Stimulated activated CD8-positive, alpha-beta memory T cell treated with anti-CD3 and anti-CD28 coated beads, Interleukin-15, amount 100 ng/mL, for 1 hour (primary cell): ENCODE measurements at places on chromosomes 1 and 21.

DNA sequence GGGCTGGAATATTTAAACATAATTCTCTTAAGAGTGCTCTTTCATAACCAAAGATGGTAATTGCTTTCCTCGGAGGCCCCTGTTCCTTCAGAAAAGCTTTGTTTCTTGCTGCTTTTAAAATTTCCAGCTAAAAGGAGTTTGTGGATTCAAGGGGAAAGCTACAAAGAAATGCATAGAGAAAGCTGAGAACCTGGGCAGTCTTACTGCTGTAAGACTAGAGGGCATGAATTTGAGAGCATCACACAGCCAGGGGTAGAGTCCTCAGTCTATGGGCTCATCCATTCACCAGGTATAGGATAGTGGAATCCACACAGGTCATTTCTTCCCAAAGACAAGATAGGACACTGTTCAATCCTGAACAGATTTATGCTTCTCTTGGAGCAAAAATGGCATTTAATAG, 186.3 kb upstream of the PLD5 start:
- no peak for DNase-seq

DNA sequence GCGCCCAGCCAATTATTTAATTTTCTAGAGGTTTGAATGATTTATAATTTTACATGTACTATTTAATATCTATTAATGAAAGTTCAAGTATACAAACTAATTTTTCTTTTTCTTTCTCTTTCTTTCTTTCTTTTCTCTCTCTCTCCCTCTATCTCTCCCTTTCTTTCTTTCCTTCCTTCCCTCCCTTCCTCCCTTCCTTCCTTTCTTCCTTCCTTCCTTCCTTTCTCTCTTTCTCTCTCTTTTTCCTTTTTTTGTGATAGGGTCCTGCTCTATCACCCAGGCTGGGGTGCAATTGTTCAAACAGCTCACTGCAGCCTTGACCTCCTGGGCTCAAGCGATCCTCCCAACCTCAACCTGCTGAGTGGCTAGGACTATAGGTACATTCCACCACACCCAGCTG, 16.1 kb upstream of the KIF14 start:
- DNase-seq, result no peak

- DNase-seq, result no peak
These were observed 25.4 kb upstream of the CGN start for GRCh38 chr1:151485685-151486255.

DNA sequence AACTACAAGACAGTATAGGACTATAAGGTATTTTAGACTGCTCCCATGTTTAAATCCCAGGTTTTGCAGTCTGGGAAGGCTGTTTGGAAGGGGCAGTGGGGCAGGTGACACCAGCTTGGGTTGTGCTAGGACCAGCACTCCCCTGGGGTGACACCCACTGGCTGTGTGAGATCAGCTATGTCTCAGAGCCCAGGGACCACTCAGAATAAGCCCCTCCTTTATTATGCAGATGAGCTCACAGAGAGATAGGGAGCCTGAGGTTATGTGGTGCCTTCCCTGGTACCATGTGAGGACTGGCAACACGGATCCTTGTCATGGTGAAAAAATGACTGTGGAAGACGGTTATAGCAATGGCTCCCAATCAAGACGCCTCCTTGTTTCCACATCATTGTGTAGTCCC, 71.0 kb downstream of the NENF start:
- no peak for DNase-seq

DNA sequence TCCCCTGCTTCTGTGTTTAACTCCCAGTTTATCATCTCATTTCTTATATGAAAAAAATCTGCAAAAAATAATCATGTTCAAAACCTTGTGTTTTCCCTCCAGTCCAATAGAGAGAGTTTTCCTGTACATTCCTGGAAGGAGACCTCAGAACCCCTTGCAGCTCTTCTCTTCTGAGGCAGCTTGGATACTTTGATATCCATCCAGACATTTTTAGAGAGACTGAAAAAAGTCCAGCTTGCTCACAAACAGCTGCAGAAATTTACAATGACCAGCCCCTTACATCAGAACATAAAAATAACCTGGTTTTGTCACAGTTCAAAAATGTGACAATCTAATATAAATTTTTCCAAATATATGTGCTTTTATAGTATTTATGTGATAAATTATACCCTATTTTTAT, 73.3 kb upstream of the C1orf115 start:
- DNase-seq, result no peak

DNA sequence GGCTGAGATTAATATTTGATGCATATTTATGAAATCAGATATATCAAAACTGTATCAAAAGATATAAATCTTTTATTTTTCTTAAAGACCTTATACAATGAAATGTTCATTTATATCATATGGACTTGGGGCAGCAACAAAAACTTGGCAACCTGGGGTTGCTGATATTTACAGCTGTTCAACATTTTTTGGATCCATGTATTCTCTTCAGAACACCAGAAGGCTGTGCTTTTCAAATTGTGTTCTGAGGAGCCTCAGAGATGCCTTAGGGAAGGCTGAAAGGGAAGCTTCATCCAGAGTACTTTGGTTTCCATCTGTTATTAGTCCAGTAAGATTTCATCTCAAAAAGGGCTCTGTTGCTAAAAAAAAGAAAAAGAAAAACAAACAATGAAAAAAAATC, 94.8 kb downstream of the DISC1 start:
- no peak for DNase-seq

GRCh38 chr1:210231846-210232510, 618 bp upstream of the SERTAD4 start:
- no peak for DNase-seq

GRCh38 chr1:154466921-154467417, 35.0 kb upstream of the TDRD10 start:
- DNase-seq, result no peak

DNA sequence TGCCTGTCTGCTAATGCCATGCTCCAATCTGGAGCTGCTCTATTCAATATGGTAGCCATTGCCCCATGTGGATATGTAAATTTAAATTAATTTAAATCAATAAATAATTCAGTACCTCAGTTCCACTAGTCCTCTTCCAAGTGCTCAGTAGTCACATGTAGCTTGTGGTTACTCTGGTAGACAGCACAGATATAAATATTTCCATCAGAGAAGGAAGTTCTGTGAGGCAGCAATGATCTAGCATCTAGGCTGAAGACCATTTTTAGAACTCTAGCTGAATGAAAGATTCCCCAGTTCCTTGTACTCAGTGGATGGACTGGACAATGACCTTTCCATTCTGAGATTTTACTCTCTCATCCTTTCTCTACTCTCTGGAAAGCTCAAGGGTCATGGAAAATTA, 25.8 kb upstream of the CAPZB start:
- no peak for DNase-seq

DNA sequence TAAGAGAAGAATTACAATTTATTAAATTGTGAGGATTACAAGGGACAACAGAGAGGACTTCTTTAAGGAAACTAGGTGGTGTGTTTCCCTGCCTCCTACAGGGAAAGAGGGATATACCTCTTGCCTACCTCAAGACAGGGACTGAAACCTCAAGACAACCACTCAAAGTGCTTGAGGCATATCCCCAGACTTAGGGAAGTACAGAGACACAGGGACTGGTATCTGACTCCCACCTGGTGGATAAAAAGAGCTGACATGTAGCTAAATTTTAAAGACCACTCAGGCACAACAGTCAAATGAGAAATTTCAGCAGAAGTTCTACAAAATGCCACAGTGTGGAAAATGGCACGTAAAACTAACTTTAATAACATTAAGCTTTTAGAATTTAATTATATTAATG, 21.3 kb downstream of the DENND2C start:
- DNase-seq, result no peak

GRCh38 chr1:243968413-243968812, 82.7 kb upstream of the ZBTB18 start:
- no peak for DNase-seq

DNA sequence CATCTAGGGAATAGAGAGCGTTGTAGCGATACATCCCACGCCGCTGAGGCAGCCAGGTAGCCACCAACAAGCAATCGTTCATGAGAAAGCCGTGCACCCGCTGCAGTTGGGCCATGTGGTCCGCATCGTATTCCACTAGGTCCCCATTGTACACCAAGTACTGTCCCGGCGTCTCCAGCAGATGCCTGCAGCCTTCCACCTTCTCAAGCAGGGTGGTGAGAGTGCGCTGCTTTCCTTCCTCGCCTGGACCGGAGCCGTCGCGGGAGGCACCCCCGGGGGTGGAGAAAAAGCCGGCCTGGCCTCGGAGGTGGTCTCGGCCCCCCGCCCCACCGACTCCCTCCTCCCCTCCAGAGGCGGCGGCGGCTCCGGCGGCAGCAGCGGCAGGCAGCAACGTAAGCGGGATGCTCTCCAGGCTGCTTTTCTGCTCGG, 595 bp downstream of the EXOC8 start:
- no peak for DNase-seq

DNA sequence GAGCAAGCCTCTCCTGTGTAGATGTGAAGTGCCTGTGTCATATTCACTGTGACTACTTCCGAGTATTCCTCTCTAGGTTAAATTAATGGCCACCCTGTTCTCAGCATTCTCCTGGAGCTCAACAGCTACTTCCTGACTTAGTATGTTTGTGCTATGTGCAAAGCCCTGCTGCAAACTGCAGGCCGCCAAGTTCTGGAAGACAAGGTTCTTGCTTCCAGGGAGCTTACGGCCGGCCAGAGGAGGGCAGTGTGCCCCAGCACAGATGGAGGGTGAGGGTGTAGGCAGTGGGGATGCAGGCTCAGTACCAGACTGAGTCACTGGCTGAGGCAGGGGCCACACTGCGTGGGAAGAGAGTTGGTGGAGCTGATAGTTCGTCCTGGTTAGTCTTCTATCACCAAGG, 43.2 kb downstream of the ELK4 start:
- no peak for DNase-seq

- no peak for DNase-seq
These were observed 760.8 kb upstream of the TPTE start for GRCh38 chr21:9760398-9761074.

GRCh38 chr1:231861541-231862481, 235.2 kb downstream of the DISC1 start:
- no peak for DNase-seq

GRCh38 chr1:166172106-166172505, 5.3 kb upstream of the FAM78B start:
- DNase-seq, result no peak

GRCh38 chr1:246428542-246429308, 78.4 kb downstream of the SMYD3 start:
- DNase-seq, result no peak

DNA sequence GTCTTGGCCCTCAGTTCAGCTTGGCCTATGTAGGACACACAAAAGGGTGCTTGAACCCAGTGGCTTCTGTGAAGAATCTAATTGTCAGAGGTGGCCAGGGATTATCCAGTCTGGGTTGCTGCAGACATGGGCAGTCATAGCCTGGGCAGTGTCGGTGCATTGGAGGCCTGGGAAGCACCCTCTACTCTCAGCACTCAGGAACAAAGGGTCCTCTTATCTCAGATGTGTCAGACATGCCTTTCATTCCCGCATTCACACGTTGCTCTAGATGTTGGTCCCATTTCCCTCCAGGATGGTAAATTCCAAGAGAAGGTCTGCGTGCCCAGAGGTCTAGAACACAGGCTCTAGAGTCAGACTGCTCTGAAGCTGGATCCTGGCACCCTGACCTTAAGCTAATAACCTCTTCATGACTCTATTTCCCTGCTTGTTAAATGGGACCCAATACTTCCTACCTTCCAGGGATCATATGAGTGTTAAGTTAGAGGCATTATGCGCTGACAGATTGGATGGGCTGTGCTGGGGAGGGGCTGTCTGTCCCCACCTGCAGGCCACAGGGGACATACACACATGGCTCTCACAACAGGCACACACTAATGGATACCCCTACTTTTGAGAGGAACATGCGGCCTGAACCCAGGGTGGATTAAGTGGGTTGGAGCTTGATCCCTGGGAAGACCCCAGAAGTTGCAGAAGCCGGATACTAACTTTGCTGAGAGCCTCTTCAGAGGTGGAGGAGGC, 16.5 kb upstream of the EDN2 start:
- DNase-seq, result no peak

GRCh38 chr1:234582681-234583301, 27.2 kb downstream of the IRF2BP2 start:
- DNase-seq, result no peak

DNA sequence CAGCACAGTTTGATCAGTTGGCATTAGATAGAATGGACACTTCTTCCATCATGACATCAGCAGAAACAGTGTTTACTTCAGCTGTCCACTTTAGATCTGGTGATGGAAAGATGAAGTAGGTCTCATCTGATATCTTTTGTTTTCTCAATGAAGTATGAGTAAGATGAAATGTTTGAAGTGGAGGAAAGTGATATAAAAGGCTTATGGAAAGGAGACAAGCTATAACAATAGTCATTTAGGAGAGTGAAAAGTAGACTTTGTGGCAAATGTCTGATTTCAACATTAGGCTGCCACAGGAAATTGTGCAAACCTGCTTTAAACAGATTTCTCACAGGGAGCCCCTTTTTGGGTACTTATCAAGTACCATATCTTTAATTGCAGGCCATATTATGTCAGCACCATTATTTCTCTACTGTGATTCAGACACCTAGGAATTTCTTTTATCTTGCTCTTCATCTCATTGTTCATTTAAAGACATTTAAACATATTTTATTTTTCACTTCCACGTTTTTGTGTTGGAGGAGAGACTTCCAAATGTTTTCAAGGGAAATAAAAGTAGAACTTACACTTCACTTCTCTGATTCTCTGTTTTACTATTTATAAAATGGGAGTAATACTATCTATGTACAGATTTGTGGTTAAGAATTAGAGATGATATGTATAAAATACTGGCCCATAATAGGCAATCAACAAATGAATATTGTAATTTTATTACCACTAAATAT, 18.1 kb downstream of the PDC start:
- no peak for DNase-seq

GRCh38 chr1:32636914-32637645, 13.3 kb downstream of the ZBTB8OS start:
- no peak for DNase-seq

DNA sequence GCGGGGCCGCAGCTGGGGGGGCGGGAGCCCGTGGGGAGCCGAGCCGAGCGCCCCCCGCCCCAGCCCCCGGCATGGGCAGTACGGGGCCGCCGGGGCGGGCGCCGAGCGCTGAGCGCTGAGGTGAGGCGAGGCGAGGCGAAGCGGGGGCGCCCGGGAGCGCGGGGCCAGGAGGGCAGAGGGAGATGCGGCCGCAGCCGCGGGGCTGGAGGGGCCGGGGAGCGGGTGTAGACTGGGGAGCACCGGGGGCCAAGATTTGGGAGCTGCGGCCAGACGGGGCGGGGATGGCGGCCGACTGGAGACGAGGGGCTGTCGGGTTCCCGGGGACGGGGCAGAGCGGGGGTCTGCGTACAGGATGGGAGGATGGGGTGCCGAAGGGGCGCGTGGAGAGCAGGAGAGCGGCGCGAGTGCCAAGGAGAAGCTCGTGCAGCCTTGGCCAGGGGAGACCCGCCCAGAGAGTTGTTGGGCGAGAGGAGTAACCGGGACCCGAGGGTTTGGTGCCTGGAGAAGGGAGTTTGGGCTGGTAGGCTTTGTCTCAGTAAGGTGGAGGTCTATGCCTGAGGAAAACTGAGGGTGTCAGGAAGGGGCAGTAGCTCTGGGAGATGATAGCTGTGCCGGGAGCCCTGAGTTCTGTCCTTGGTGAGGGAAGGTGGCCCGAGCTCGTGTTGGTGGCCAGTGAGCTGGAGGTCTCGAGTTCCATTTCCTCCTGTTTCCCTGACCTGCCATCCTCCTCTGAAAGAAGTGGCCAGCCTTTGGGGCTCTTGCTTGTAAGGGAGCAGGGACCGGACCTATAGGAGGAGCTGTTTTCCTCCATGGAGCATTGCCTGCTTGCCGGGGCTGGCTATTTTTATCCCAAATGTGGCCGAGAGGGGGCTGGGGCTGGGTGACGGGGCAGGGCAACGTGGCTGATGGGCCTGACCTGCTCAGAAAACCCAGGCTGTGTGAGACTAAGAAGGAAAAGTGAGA, 539 bp downstream of the ATP8B2 start:
- DNase-seq, result no peak

- peak; percentile 22 for DNase-seq
These were observed at the start of gene COL9A2 for GRCh38 chr1:40316595-40317393. Gene COL9A2 (minus strand): TSS chr1:40317286. CDS start chr1:40317197, 89 bp downstream.
